Fibroblast of villous mesenchyme (primary cell): ENCODE measurements at places on chromosomes 6 and 20. TPM values are rescaled to one million over a fixed set of nuclear protein-coding genes. Genes with fewer than 3 reads are reported as not detected.
A peak's percentile ranks its signal among the peaks of the same experiment; 100 is the strongest.

The SLC35D3 gene
- total RNA-seq, result not detected in 2 replicates

The VWA7 gene
- total RNA-seq, result under 0.01 TPM in 2 replicates

The TLDC2 gene
- 0.32 TPM in 1 of 2 replicates, not detected in the other for total RNA-seq

DNA sequence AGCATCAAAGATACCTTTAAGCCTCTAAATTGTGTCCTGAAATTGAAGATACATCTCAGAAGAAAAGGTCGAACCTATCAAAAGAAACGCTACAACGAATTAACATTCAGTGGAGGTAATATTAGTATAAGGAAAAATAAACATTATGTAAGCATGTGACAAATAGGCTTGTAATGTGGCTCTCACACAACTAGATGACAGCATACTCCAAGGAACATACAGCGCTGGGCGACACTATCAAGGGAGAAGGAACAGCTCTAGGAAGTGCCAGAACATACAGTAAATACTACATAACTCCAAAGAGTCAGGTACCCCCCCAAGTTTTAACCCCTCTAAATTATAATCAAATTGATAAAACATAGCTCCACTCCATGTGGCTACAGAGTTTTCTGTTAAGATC, 103.5 kb downstream of the LAMP5 start:
- DNase-seq, result peak; percentile 28

- DNase-seq, result no peak
Observed at GRCh38 chr6:4212588-4212987, 77.2 kb upstream of the ECI2 start.

GRCh38 chr20:60869625-60870024, 382.4 kb upstream of the CDH4 start:
- no peak for DNase-seq

- peak; percentile 88 for DNase-seq
Observed at GRCh38 chr6:127966616-127967015, 65.8 kb upstream of the THEMIS start.

DNA sequence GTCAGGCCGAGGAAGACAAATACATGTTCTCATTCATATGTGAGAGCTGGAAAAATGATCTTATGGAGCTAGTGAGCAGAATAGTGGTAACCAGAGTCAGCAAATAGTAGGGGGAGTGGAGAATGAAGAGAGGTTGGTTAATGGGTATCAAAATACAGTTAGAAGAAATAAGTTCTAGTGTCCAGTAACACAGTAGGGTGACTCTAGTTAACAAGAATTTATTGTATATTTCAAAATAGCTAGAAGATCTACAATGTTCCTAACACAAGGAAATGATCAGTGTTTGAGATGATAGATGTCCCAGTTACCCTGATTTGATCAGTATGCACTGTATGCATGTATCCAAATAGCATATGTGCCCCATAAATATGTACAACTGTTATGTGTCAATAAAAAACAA, 128.4 kb downstream of the BCKDHB start:
- no peak for DNase-seq

DNA sequence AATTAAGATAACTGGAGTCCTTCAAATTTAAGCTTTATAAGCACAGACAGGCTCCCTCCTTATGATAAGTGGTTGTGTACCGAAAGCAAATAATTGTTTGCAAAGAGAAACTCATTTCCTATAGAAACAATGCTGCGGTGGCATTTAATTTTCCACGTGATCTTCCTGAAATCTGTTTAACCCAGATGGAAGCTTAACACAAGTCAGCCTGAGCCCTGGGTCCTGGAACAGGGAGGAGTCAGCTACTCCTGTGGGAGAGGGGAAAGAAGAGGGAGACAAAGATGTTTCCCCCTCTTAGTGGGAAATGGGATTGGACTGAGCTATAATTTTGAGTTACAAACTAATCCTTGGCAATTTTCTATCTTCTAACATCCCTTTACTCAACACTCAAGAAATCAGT, 136.5 kb downstream of the ELOVL4 start:
- DNase-seq, result no peak

DNA sequence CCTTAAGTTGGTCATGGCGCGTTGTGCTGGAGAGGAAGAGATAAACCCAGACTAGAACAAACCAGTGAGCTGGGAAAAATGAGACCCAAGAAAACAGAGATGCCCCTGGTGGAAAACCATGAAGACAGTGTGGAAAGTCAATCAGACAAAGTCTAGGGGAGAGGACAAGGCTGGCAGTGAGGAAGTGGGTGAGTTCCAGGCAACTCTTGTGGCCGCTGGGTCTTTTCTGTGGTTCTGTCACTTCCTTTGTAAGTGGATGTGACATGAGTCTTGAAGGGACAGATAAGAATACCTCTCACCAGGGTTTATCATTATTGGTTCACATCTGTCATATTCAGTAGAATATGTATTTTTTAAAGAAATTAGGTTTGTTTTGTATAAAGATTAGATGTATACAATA, 738.4 kb downstream of the DHX35 start:
- DNase-seq, result no peak

DNA sequence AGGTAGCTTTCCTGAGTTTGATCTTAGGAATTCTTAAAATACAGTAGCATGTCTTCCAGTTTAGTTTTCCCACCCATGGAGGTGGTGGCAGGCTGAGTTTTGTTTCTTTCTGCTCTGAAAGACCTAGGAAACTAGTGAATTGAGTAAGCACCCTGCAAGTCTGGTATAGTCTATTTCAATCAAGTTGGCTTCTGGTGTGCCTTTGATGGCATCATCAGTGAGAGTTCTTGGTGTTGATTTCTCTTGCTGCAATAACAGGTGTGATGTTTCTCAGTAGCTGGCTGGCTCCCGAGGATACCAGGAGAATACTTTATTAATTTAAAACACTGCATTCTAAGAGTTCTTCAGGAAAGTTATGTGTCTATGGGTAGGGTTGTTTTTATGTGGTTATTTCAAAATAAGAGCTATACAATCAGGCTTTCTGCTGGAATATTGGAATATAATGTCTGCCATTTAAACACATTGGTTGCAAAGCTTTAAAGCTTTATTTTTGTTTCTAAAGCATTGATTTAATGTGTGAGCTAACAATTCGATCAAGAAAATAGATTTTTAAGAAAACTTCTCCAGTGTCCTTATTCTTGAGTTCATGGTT, 19.0 kb downstream of the VAPB start:
- peak; percentile 26 for DNase-seq

GRCh38 chr6:51725155-51725554, 362.3 kb downstream of the PKHD1 start:
- DNase-seq, result no peak

- DNase-seq, result peak; percentile 50
Observed at GRCh38 chr20:46621492-46621891, 29.8 kb downstream of the SLC13A3 start.

- no peak for DNase-seq
Observed at GRCh38 chr6:36626636-36627035, 32.5 kb downstream of the SRSF3 start.

DNA sequence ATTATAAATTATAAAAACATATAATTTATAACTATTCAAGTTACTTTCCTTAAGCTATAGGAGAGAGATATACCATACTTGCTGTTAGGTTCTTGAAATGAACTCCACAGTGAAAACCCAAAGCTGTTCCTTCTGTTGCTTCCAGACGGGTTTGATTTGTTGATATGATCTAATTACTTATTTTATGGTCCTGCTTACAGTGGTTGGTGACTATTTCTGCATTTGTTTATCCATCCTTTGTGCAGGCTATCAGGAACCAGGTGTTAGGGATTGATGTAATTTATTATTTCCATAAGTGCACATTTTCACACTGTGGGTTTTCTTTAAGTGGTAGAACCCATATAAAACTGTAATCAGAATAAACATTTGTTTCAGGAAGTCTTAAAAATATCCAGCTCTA, 167.1 kb downstream of the KIF6 start:
- DNase-seq, result no peak

DNA sequence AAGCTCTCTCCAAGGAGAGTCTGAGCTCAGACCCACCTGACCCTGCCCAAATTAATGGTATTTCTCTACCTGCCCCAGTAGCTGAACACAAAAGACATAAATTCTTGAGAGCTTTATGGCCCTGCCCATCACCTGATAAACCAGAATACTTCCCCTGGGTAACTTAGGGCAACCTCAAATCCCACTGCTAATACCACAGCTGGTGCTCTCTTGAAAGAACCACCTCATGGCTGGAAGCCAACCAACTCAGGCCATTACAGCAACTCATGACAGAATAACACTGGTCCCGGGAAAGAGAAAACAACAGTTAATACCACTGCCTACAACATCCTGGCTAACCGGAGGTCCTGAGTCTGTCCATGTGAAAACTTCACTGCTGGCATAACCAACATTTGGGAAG, 328.6 kb downstream of the NKAIN2 start:
- peak; percentile 20 for DNase-seq

GRCh38 chr20:29873946-29874345, 1383.5 kb upstream of the DEFB115 start:
- DNase-seq, result peak; percentile 46

GRCh38 chr6:31053873-31054272, 43.6 kb downstream of the MUC22 start:
- no peak for DNase-seq
